ENCODE measurements at places on chromosomes 5 and 9. TPM values are rescaled to one million over a fixed set of nuclear protein-coding genes. Genes with fewer than 3 reads are reported as not detected.

DNA sequence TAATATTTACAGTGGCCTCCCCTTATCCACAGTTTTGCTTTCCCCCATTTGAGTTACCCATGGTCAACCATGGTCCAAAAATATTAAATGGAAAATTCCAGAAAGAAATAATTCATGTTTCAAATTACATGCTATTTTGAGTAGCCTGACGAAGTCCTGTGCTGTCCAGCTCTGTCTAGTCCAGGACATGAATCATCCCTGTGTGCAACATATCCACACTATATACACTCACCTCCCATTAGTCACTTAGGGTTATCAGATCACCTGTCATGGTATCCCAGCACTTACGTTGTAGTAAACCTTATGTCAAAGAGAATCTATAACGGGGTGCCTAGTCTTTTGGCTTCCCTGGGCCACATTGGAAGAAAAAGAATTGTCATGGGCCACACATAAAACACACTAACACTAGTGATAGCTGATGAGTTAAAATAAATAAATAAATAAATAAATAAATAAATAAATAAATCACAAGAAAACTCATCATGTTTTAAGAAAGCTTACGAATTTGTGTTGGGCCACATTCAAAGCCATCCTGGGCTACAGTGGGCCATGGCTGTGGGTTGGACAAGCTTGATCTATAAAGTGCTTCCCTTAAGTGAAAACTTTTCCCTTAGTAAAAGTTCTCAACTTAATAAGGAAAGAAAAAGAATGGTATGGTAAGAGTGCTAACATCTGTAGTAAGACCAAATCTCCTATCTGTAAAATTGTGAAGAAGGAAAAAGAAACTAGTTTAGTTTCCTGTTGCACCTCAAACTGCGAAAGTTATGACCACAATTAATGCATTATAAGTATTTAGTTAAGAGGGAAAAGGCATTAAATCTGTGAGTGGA lies 15.9 kb upstream of the OMD start:
- no peak for DNase-seq

DNA sequence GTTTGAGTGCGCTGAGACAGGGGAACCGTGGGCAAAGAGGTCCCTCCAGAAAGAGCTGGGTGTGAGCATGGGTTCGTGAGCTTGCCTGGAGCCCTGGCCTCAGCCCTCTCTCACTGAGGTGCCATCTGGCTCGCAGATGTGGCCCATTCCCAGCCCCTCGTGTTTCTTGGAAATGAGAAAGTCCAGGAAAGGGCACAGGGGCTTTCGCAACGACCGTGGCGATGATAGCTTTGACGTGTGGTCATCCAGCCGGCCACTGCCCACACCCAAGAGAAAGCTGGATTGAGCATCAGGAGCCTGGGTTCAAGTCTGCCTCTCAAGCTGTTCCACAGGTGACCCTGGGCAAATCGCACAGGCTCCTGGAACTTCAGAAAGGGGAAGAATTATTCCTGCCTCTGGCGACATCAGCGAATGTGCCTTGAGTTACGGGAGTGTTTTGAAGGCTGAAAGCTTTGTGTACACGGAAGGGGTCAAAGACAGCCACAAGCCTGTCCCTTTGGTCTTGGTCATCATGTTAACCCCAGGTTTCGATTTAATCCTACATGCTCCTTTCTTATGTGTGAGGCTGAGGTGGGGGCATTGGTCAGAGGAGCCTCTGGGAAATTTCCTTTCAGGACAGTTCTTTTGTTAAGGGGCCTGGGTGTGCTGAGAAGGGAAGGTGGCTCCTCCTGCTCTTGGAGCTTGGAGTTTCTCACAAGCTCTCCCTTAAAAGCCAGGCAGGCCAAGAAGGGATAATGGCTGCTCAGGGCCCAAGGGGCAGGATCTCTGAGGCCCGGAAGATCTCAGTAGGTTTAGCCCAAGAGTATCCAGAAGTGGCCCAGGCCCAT lies 41.7 kb upstream of the IL17B start:
- DNase-seq, result peak; percentile 88

DNA sequence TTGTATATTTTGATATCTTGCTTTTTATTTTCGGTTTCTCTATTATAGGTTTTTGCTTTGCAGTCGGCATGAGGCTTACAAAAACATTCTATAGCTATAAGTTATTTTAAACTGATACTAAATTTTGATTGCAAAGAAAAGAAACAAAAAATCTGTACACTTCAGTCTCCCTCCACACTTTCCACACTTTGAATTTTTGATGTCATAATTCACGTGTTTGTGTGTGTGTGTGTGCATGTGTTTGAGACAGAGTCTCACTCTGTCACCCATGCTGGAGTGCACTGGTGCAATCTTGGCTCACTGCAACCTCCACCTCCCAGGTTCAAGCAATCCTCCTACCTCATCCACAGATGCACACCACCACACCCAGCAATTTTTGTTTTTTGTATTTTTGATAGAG lies 124.9 kb downstream of the MRPS30 start:
- DNase-seq, result no peak

- DNase-seq, result no peak
Measured at GRCh38 chr5:139246394-139246793, 47.1 kb upstream of the MATR3 start.

- no peak for DNase-seq
Measured at GRCh38 chr5:160685219-160685618, 166.8 kb downstream of the ATP10B start.

GRCh38 chr5:102733534-102733933 lies 21.6 kb upstream of the PAM start:
- DNase-seq, result no peak

- DNase-seq, result no peak
Measured at GRCh38 chr5:33776151-33776660, 115.6 kb downstream of the ADAMTS12 start.

The GMCL2 gene
- not detected for total RNA-seq

DNA sequence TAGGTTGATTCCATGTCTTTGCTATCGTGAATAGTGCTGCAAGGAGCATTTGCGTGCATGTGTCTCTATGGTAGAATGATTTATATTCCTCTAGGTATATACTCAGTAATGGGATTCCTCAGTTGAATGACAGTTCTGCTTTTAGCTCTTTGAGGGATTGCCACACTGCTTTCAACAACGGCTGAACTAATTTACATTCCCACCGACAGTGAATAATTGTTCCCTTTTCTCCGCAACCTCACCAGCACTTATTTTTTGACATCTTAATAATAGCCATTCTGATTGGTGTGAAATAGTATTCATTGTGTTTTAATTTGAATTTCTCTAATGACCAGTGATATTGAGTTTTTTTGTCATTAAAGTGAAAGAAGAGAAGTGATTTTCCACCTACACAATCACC lies 18.5 kb downstream of the IFNA5 start:
- no peak for DNase-seq

The PCDHGB6 gene
- 8.9 TPM for total RNA-seq

The TLE4 gene
- total RNA-seq, result 35.1 TPM

The IFNE gene
- total RNA-seq, result not detected

The LRRC19 gene
- not detected for total RNA-seq

DNA sequence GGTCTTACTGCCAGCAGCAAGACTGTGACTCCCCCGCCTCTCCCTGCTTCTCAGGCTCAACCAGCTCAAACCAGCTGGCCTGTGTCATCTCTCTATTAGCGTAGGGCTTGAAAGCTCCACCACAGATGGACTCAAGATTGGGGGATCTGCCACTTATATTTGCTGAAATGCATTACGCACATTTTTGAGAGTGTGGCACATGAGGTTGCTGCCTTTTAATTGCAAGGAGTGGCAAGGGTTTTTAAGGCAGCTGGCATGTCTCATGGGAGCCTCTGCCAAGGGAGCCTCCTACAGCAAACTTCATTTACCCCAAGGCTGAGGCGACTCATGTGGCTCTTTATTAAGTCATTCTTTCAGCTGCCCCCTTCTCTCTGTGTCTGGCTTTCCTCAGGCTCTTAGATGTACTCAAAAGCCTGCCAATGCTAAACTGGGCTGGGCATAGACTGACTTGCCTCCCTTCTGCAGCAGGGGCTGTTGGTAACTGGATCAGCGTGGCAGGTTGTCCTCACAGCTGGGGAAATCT lies 219.3 kb downstream of the SMARCA2 start:
- DNase-seq, result peak; percentile 71

DNA sequence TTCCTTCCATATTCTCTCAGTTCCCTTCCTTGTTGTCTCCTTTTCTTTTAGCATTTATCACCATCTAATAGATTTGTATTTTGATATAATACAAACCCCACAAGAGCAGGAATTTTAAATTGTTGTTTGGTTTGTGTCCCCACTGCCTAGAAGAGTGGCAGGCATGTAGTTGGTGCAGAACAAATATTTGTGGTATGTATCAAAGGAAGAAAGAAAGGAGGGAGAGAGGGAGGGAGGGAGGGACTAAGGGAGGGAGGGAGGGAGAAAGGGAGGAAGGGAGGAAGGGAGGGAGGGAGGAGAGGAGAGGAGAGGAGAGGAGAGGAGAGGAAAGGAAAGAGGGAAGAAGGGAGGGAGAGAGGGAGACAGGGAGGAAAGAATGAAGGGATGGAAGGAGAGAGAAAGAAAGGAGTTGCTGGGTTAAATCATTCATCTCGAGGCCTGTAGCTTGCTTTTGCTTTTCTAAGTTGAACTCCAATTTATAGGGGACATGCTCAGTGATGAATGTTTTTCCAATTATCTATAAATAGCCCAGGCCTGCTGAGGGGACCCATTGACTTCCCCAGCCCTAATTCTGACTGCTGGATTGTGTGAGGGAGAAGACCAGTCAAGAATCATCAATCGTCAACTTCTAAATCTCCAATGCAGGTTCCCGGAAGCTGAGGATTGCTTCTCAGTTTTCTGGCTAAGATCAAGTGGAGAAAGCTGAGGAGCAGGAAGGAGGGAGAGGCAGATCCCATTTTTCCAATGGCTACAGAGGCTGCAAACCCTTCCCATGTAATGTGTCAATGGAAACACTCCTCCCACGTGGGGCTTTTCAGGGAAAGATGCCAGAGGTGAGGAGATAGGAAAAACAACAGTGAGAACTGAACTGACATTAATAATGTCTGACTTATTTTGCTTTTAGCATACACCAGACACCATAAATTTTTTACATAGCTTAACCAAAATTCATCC lies 320.7 kb downstream of the ASTN2 start:
- peak; percentile 68 for DNase-seq

GRCh38 chr9:98766586-98766985 lies 29.8 kb downstream of the ANKS6 start:
- no peak for DNase-seq

GRCh38 chr5:62783374-62784057 lies 204.9 kb downstream of the LRRC70 start:
- DNase-seq, result no peak

GRCh38 chr5:176366232-176366894 lies 1.1 kb downstream of the ARL10 start:
- DNase-seq, result no peak

The TMEM232 gene
- total RNA-seq, result 4.4 TPM

DNA sequence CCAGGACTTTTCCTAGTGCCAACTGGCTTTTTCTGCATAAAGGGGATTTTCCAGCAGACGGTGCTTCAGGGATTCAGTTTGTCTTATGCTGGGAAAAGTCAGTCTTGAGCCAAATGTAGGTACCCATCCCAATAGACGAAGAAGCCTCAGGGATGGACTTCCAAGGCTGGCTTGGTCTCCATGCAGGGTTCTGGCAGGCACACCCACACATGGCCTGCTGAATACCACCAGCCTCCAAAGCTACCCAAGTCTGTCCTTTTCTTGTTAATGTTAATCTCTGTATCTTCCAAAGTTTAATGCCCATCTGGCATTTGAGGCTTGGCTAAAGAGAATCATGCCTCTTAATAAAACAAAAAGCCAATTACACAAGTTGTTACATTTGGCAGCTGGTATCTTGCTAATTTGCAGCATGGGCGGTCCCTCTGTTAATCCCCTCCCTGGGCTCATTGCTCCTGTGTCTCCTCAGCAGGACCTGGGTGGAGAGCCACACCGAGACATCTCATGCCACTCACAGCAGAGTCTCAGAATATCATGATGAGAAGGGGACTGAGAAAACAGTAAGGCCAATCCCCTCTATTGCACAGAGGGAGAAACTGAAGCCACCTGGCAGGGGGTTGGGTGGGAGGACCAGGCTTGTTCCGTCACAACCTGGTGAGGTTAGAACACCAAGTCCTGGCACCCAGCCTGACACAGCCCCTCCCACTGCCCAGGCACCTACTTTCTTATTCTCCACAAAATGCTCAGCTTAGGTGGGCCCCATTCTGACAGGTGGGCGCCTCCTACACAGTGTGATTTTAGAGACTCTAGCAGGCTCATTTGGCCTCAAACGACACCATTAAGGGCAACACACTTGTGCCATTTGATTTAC lies 243.2 kb downstream of the FSTL4 start:
- DNase-seq, result no peak

The ANKRD31 gene
- total RNA-seq, result 0.33 TPM

DNA sequence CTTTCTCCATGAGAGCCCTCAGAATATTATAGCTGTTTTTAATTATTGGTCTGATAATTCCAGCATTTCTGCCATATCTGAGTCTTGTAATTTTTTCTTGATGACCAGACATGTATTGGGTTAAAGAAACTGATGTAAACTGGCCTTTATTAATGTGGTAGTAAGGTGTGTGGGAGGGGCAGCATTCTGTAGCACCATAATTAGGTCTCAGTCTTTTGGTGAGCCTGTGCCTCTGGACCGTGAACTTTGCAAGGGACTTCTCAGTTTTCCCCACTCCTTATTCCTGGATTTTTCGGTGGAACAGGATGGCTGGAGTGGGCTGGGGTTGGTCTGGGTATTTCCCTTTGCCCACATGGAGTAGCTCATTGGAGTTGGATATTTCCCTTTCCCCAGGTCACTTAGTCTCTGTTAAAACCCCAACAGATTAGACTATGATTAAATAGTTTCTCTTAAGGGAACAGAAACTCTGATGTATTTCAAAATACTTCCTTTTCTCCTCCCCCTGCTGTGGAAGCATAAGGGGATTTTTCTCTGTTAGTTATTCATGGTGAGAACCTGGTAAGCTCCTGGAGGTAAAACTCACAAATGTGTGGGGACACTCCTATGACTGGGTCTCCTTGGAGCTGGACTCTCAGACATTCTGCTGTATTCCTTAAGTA lies 52.4 kb downstream of the FSD1L start:
- DNase-seq, result no peak
